Activated CD4-positive, CD25-positive, alpha-beta regulatory T cell treated with anti-CD3 and anti-CD28 coated beads, Interleukin-2, amount 50 U/mL, for 24 hours (primary cell): ENCODE measurements at places on chromosomes 11 and 22.
A peak's percentile ranks its signal among the peaks of the same experiment; 100 is the strongest.

GRCh38 chr11:60847281-60847680 is 5.4 kb downstream of the CCDC86 start:
- no peak for ATAC-seq

DNA sequence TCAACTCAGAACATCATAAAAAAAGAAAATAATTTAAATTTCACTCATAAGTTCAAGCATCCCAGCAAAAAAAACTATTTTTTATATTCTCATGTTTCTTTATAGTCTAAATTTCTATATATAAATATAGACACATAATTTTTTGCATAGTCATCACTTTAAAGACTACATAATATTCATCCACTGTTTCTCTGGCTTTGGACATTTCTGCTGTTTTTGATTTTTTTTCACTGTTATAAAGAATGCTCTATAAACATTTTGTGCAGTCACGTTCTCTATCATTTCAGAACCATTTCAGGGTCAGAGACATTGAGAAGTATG is 59.7 kb upstream of the CLPB start:
- ATAC-seq: no peak

DNA sequence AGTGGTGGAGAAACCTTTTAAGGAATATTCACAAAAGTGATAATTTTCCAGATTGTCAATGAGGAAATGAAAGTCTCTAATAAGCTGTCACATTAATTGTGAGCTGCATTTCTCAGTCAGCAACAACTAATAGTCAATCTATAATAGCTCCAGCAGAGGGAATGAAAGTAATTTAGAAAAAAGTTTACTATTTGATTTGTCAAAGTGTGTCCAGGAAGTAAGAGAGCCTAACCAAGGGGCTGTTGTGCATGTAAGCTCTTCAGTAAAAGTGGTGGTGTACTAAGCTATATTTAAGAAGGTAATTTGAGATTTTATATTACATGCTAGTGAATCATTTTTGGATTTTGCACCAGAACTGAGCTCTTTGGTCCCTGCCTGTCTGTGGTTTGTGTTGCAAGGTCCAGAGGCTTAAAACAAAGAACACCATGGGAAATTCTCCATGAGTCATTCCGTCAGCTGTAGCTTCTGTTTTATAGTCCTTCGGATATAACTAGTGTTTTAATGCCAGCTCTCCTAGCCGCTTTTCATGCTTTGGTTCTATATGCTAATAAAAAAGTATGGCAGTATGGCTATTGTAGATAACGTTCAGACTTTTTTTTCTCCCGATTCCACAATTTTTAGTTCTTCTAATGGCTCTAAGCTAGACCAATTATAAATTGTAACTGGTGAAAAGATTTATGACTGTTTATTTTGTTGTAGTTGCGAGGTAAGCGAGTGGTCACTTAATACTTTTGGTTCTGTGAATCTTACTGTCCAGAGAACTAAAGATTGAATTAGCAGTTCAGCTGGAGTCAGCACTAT is 64.6 kb downstream of the ARHGEF12 start:
- no peak for ATAC-seq

GRCh38 chr11:113444502-113445123 is 30.6 kb downstream of the DRD2 start:
- no peak for ATAC-seq

DNA sequence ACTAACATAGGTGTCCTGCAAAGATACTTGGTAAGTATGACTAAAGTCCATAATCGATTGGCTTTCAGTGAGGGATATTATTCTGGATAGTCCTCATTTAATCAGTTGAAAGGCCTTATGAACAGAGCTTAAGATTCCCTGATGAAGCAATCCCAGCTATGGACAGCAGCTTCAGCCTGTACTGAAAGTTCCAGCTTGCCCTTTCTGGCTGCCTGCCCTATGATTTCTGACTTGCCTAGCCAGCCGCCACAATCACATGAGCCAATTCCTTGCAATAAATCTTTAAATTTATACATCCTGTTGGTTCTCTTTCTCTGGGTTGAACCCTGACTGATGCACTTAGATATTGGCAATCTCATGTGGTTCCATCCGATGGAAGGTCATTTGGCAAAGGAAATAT is 759.0 kb upstream of the API5 start:
- ATAC-seq: no peak

DNA sequence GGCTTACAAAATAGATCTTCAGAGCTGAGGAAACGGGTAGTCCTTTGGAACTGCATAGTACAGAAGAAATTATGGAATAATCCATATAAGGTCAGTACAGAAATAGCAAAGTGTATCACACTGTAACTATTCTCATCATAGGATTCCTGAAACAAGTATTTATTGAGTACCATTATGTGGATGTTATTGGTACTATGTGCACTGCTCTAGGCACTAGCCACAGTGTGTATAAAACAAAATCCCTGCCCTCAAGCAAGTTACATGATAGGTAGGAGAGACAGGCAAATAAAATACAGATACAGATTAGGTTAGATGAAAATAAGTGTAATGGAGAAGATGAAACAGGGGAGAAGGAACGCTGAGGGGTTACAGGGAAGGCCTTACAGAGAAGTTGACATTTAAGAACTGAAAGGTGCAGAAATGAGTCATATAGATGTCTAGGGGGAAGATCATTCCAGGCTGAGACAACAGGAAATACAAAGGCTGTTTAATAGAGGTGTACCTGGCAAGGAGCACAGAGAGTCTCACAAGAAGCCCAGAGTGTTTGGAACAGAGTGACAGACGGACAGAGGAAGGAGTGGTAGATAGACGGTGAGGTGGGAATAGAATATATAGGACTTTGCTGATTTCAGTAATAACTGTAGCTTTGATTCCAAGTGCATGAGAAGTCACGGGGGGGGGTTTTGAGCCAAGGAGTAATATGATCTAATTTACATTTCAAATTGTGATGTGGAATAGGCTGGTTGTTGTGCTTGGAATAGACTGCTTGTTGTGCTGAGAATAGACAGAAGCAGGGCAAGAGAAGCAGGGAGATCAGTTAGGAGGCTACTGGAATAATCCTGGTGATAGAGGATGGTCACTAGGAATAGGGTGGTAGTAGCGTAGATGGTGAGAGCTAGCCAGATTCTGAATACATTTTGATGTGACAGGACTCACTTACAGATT is 13.7 kb downstream of the RNF141 start:
- peak; percentile 92 for ATAC-seq

DNA sequence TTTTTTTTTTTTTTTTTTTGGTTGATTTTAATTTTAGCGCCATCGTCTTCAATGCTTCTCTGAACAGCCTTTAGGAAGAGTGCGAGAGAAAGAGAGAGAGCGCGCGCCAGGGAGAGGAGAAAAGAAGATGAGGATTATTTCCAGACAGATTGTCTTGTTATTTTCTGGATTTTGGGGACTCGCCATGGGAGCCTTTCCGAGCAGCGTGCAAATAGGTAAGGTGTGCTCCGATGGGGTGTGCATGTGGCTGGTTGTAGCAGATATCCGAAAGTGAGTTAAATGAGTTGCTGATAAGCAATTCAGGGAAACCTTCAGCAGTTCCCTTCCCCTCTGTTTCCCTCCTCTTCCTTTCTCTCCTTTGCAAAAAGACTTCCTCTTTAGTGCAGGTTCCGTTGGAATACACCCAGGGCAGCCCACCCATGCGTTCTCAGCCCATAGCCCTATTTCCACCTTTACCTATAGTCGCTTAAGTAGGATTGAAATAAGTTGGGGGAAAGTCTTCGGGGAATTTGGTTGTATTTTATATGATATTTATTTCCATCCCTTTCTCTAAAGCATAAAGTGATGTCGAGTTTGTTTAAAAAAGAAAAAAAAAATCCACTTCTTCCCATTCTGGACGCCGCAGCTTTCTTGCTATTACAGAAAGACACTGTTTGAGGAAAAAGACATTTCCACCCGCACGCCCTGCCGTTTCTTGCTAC is 1.1 kb downstream of the GRIA4 start:
- no peak for ATAC-seq

- no peak for ATAC-seq
Measured at GRCh38 chr11:16770016-16770415, 31.6 kb downstream of the C11orf58 start.

DNA sequence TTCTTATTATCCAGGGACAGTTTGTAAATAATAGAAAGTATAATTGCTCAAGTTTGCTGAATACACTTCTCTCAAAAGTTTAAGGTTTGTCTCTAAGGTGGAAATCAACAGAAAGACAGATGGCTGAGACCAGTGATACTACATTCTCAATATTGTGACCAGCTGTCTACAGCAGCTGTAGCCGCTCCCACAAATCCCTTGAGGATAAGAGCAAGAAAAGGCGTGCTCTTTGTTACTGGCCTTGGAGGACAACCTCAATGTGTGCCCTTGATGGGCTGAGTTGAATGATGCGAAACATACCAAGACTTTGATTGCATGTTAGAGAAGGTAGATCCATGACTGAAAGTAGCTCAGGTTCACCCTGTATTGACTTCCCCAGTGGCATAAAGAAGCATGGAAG is 6.1 kb downstream of the OR6M1 start:
- ATAC-seq: no peak

- ATAC-seq: no peak
Measured at GRCh38 chr22:19645391-19645790, 68.9 kb upstream of the SEPTIN5 start.

- no peak for ATAC-seq
Measured at GRCh38 chr11:42077794-42078193, 618.3 kb upstream of the LRRC4C start.

GRCh38 chr11:36425561-36426081 is 84.5 kb downstream of the TRAF6 start:
- no peak for ATAC-seq

DNA sequence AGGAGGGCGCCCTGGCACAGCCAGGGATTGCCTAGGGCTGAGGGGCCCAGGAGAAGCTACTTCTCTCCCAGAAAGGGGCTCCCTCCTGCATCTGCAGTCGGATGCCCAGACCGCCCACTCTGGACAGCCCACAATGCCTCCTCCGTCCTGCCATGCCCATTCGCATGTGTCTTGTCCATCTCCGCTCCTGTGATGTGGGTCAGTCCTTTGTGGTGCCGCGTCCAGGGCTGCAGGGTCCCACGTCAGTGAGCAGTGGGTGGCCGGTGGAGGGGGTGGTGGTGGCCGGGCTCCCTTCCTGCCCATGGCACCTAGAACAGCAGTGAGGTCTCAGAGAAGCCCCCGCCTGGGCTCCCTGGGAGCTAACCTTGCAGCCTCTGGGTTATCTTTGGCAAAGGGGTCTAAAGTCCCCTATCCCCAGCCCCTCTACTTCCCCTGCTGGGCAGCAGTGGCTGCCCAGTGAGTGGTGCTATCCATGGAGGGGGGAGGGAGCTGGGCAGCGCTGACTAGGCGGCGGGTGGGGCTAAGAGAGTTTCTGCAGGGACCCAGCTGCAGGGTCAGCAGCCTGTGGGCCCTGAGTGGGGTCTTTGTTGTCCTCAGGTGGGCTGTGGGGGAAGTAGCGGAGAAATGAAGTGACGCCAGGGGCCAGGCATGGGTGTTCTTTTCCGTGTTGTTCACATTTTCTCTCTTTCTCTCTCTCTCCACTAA is 41.1 kb downstream of the KCNC1 start:
- ATAC-seq: no peak

GRCh38 chr11:19672586-19673206 is 39.9 kb upstream of the NAV2 start:
- ATAC-seq: no peak

DNA sequence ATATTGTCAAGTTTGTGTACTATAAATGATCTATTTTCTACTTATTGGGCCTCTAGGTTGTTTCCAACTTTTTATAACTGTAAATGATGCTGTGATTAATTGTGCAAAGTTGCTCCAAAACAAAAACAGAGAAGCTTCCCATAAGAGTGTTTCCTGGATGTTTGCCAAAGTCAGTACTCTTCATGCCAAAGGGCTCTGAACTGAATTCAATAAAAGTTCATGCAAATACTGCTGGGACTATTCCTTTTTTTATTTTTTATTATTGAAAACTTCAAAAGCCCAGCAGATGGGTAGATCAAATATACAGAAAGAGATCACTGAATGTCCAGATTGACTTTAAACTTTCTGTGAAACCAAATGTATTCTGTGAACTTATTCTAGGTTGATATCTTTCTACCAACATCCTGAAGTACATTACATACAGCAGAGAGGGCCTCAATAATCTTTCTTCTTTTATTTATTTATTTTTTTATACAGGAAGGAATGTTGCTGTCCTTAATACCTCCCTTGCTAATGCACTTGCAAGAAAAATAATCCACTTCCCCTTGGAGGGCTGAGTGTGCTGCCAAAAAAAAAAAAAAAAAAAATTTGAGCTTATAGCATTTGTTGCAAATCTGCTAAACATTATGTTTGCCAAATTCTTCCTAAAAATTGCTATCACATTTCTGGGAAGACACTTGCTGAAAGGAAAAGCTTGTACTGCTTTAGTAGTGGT is 53.0 kb downstream of the CTSC start:
- ATAC-seq: no peak

GRCh38 chr11:110710628-110711381 is 1.4 kb downstream of the ARHGAP20 start:
- ATAC-seq: no peak

DNA sequence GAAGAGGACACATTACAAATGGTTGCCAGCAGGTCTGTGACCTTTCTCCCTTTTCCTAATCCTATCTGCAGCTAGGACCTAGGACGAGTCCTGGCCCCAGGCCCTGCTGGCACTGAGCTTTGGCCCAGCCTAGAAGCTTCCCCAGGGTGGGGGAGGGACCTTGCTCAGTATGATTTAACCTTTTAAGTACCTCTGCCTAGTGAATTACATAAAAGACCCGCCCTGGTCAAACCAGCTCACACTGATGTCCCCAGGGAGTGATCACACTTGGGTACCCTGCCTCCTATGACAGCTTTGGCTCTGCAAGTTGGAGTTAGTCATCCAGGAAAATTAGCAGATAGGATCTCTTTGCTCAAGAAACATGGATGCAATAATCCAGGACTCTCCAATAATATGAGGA is 21.9 kb downstream of the ASCC2 start:
- ATAC-seq: no peak

DNA sequence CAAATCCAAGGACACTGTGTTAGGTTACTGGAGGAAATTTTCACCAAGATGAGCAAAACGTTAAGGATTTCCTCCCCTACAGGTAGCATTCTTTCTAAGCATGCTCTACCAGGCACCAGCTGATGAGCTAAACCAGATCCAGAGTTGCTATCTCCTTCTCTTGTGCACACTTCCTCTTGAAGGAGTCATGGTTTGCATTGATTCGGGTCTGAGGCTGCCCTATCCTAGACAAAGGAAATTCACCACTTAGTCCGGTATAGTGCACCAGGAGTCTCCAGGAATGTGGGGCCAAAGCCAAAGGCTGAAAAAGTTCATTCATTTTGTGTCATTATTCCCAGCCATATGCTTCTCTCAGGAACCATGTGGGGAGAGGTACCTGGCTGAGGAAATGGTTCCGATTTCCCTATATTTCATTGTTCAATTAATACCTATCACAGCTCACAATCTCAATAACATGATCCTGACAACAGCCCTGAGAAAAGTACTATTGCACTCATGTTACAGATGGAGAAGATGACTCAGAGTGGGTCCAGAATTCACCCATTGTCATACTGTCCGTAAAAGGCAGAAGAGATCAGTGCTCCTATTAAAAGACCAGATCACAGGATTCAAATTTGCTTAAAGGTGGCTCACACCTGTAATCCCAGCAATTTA is 39.1 kb downstream of the SLC35F2 start:
- no peak for ATAC-seq

- no peak for ATAC-seq
Measured at GRCh38 chr11:23490557-23491235, 630.4 kb upstream of the CCDC179 start.

- no peak for ATAC-seq
Measured at GRCh38 chr11:79508461-79508860, 67.6 kb upstream of the TENM4 start.

GRCh38 chr22:42444077-42444904 is 12.1 kb upstream of the NFAM1 start:
- peak; percentile 57 for ATAC-seq

- no peak for ATAC-seq
Measured at GRCh38 chr22:24707470-24707801, 67.1 kb downstream of the PIWIL3 start.
